Activated T-cell treated with anti-CD3 and anti-CD28 coated beads for 24 hours (primary cell): ENCODE measurements at places on chromosomes 3 and 15.

- DNase-seq: no peak
Observed at GRCh38 chr15:42145546-42146455, 10.6 kb downstream of the PLA2G4F start.

DNA sequence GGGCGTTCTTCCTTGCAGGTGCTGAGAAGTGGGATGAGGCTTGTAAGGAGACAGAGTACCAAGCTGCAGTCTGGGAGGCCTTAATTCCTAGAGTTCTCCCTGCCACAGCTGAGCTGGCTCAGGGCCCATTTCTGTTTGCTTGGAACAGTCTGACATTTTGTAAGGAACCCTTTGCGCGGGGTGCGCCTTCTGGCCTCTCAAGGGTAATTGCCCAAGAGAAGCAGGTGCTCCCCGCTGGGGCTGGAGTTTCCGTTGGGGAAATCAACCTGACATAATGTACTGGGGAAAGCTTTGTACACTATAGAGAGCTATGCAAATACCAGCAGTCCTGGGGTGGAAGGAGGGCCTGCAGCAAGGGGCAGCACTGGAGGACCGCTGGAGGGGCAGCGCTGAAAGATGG is 83.6 kb downstream of the HMG20A start:
- no peak for DNase-seq

DNA sequence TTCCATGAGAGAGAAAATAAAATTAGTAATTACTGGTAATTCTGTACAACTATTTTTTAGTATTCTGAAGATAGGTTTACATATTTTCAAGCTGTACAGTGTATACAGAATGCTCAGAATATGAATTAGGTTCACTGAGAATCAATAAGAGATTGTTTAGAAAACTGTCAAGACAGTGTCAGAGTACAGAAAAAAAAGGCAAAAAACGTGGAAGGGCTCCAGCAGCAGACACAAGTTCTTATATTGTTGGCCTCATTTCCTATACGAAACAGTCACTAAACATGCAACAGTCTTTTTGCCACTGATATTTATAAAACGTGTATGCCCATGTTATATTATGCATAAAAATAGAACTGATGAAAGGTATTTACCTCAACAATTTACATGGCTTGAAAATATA is 103.9 kb downstream of the ISL2 start:
- no peak for DNase-seq

DNA sequence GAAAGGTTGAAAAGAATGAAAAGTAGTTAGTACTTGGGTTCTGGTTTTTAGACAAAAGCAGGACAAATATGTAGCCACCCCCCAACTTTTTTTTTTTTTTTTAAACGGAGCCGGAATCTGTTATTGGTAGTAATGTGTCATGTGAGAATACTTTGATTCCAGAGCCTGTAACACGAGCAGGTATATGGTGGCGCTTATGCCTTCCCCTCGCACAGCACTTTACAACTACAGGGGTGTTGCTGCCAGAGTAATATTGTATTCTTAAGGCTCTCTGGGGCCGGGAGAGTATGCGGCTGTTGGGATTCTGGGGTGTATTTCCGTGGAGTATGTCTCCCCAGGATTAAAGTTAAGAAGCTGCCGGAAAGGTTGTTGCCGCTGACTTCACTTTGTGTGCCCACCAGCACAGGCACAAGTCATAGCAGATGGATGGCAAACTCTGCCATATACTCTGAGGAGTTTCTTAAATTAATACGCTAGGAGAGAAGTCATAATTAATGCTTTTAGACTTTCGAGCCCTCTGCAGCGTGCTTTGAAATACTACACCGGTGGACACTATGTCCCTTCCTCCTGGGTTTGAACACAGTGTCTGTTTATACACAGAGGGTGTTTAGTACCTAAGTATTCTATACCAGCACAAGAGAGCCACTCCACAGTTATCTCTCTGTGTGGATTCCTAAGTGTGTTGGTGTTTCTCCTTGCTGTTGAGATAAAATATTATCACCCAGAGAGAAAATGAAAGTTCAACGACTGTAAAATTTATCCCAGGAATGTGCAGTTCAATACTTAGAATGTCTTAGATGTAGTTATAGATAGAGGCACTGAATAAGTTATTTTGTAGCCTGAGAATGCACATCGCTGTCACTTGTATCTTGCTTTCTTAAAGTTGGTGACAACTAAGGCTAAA is 1.4 kb downstream of the MBNL1 start:
- DNase-seq: no peak

DNA sequence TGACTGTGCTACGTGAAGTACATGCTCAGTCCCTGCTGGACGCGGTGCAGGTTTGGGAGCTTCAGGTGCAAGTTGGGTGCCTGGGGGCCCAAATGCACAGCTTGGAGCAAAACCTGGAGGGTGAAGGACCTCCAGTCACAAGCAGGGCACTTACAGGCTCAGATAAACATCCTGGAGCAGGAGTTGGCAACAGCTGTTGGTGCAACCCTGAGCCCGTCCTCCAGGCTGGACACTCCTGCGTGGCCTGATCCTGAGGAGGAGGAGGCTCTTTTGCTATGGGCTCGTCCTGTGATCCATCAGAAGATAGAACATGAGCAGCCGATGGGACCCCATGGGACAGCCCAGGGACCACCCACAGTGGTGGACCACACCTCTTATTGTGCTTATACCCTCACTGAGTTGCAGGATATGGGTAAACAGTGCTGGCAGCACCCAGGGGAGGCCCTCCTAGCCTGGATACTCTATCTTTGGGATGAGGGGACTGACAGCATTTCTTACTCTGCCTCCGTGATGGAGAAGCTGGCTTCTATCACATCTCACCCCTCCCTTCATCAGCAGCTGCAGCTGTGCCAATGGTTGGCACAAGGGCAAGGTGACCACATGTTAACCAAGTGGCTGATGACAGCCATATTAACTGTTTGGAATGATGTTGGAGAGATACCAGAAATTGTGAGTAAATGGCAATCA is 301.6 kb downstream of the ZPLD1 start:
- DNase-seq: no peak

DNA sequence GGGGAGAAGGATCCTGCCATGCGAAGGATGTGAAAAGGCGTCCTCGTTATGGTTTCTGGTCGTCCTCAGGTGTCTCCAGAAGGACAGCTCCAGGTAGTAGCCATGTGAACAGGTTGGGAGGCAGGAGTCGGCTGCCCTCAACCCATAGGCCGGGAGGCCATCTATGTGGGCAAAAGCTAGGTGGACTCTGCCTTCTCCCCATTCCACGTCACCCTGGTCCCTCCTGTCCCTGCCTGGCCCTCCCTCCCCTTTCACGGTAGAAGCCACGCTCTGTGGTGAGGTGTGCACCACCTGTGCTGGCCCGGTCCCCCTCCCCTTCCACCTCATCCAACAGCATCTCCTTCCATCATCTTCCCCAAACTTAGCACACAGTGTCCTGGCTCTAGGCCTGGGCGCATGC is 16.3 kb downstream of the ITIH3 start:
- no peak for DNase-seq

DNA sequence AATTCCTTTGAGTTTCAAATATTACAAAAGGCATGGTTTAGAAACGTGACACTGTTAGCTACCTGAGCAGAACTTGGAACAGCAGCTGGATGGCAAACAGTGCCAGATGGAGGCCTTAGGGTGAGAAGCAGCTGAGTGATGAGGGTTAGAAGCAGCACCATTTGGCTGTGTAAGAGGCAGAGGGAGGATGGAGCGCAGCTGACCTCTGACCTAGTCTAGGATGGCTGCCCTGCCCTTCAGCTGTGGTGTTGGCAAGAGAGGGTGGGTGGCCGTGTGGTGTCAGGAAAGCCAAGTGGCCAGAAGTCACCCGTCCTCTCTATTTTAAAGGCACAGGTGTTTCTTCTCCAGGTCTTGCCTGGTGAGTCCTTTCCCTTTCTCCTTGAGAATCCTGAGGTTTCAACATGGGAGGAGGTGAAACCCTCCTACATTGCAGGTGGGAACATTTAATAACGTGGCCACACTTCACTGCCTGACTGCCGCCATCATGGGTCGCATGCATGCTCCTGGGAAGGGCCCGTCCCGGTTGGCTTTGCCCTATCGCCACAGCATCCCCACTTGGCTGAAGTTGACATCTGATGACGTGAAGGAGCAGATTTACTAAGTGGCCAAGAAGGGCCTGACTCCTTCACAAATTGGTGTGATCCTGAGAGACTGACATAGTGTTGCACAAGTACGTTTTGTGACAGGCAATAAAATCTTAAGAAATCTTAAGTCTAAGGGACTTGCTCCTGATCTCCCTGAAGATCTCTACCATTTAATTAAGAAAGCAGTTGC is 17.6 kb downstream of the BCL2L10 start:
- DNase-seq: no peak

- no peak for DNase-seq
Observed at GRCh38 chr15:48366584-48367312, 35.5 kb downstream of the DUT start.

DNA sequence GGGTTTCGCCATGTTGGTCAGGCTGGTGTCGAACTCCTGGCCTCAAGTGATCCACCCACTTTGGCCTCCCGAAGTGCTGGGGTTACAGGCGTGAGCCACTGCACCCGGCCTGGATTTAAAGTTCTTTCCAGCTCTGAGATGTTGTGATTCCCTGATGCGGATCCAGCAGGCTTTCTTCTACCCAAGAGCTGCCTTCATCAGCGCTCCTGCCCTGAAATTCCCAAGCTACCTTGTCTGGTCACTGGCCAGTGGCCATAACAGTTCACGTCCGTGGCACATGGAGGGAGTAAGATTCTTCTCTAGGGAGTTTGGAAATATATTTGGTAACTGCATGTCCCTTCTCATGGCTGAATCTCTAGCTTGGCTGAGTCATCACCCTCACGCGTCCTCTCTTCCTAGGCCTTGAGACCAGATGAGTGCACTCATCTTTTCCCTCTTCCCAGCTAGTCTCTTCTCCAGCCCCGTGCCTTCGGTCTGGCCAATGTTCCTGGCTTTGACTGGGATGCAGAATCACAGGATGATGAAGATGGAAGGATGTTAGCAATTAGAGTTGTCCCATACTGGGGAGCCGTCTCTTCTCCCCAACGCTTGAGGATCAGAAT is 29.8 kb upstream of the APOD start:
- DNase-seq: no peak

GRCh38 chr3:65979162-65979561 is 59.6 kb downstream of the MAGI1 start:
- no peak for DNase-seq

GRCh38 chr3:39168156-39168780 is 14.9 kb upstream of the CSRNP1 start:
- DNase-seq: no peak

DNA sequence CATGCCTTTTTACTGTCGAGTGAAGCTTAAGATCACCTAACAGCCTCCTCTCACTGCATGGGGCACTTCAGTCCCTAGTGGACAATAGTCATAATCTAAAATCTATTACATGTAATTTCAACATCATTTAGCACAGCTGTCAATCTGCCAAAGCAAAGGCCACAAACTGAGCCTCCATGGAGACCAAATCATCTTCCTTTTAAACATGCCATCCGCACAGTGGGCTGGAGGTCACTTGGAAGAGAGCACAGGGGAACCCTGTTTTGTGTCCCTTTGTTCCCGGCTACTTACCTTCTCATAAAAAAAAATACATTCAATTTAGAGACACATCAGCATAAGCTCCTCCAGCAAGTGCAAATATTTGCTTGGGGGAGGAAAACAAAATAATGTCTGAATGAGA is 167.3 kb downstream of the SQOR start:
- DNase-seq: no peak

GRCh38 chr3:138397983-138398382 is 36.4 kb upstream of the ESYT3 start:
- DNase-seq: no peak

DNA sequence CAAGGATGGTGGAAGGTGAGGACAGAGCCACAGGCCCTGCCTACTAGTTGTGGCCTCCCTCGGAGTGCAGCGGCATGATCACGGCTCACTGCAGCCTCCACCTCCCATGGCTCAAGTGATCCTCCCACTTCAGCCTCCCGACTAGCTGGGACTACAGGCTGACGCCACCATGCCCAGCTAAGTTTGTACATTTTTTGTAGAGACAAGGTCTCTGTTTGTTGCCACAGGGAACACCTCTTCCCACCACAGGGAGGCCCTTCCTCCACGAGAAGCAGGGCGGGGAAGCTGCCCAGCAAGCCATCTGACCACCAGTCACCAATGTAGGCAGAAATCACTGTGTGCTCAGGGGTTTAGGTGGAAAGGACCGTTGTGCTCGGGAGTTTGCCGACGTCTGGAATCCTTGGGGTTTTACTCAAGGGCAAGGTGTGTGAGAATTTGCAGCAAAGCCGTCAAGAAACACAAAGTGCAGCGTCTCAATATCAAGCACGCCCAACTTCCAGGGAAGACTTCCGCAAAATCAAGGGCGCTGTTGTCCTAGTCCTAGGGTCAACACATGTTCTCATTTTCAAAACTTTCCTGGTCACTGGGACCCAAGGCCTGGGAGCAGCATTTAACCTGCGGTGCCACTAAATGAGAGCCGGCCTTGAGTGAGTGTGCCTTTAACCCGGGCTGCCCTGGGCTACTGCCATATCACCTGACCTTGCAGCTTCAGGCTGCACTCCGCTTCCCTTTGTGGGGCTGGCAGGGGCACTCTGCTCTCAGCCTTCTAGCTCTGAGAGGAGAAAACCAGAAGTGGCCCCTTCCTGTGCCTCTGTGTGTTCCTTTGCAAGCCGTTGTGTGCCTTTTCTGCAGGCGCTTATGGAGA is 65.7 kb downstream of the SLC12A8 start:
- DNase-seq: no peak

DNA sequence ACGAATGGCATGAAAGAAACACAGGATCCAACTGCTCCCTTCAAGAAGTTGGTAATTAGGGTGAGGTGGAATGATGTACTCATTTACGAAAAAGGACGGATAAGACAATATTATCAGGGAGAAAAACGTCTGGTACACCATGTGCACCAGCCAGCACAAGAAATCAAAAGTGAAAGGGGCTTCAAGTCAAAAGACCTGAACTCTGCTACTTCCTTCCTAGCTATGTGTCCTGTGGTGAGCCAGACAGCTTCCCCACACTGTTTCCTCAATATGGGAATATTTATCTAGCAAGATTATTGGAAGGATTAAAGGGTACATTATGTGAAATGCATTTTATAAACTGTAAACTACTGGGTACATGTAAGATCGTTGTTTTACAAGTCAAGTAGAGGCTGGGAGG is 33.9 kb downstream of the RAB27A start:
- DNase-seq: no peak

DNA sequence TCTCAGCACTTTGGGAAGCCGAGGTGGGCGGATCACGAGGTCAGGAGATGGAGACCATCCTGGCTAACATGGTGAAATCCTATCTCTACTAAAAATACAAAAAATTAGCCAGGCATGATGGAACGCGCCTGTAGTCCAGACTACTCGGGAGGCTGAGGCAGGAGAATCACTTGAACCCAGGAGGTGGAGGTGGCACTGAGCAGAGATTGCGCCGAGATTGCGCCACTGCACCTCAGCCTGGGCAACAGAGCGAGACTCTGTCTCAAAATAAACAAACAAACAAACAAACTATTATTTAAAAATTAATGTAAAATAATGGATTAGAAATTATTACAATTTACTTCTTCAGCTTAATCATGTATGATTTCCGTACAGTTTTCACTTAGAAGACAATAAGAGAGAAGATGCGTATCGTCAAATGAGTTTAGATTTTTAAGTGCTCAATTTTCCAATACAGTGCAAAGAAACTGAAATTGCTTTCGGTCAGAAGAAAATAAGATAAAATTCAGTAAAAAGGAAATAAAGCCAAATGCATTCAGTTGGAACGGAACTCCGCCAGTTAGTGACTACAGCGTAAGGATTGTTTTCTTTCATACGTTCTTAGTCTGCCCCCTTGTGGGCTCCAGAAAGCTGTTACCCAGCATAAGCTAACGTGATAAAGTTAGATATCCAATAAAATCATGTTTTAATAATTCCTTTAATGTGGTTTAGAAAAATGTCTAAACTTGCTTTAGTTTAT is 24.8 kb downstream of the AADAC start:
- DNase-seq: no peak

GRCh38 chr3:110583373-110583935 is 488.2 kb upstream of the NECTIN3 start:
- DNase-seq: no peak
